ENCODE measurements at places on chromosomes 12 and 14.

- DNase-seq = no peak
Measured at GRCh38 chr12:106341086-106341877, 16.3 kb upstream of the POLR3B start.

- DNase-seq = peak; percentile 6
Measured at GRCh38 chr12:76109879-76110278, 25.4 kb upstream of the NAP1L1 start.

DNA sequence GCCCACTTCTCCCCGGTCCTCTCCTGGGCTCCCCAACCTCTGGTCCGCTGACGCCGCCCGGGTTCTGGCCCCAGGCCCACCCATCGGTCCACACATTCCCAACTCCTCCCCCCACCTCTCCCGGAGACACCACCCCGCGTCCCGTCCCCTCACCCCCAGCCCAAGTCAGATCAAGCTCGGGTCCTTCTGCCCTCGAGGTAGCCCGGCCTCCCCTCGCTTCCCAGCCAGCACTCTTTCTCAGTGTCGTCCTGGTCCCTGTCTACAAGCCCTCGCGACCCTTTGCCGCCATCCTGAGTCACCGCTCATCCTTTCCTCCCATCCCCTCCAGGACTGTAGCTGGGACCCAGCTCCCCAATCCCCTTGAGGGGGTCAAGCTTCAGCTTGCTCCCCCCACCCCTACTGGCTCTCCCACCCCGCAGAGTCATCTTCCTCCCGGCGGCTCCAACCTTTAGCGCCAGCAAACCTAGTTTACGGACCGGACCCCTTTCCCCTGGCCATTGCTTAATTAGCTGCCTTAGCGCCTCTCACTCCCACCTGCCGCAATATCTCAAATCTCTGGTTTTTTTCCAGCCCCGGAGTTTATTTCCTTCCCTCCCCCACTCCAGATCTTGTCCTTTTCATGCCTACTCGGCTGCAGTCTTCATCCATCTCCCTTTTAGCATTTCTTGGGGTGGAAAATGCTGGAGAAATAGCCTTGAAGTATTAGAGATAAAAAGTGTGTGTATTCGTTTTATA, 1.1 kb downstream of the PPP4R4 start:
- DNase-seq = no peak

- DNase-seq = no peak
Measured at GRCh38 chr12:15116086-15116485, 105.1 kb downstream of the RERG start.

- DNase-seq = no peak
Measured at GRCh38 chr14:91545946-91546716, 36.0 kb upstream of the PPP4R3A start.

GRCh38 chr12:8037046-8037663, 4.6 kb downstream of the FOXJ2 start:
- DNase-seq = no peak

GRCh38 chr12:4558171-4558570, 3.8 kb upstream of the DYRK4 start:
- no peak for DNase-seq

GRCh38 chr14:60420050-60420449, 65.8 kb downstream of the C14orf39 start:
- DNase-seq = no peak

- DNase-seq = no peak
Measured at GRCh38 chr12:52014567-52015530, 8.1 kb downstream of the TAMALIN start.

- DNase-seq = no peak
Measured at GRCh38 chr14:67955261-67955660, 135.7 kb downstream of the RAD51B start.

DNA sequence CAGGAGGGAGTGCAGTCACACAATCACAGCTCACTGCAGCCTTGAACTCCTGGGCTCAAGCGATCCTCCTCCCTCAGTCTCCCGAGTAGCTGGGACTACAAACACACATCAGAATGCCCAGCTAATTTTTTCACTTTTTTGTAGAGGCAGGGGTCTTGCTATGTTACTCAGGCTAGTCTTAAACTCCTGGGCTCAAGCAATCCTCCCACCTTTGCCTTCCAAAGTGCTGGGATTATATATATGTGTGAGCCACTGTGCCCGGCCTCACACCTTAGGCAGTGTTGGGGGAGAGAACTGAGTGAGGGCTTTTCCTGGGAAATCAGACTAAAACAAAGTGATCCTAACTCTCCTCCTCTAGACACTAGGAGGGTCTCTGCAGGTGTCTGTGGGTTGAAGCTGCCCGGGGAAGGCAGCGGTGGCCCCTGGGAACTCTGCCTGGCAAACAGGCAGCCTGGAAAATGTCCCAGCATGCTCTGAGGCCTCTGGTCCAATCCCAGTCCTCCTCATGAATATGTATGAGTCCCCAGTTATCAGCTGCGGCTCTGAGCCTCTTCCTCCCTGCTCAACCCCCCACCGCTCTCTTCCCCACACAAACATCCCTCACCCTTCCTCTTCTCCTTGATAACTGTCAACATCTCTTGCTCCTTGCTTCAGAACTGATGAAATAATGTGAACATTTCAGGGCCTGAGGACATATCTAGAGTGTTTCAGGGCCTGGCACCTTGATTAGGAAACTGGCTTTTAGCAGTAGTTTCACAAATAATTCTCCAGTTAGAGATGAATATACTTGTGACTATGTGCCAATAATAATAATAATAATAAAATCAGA, 7.9 kb upstream of the NAA25 start:
- DNase-seq = no peak

DNA sequence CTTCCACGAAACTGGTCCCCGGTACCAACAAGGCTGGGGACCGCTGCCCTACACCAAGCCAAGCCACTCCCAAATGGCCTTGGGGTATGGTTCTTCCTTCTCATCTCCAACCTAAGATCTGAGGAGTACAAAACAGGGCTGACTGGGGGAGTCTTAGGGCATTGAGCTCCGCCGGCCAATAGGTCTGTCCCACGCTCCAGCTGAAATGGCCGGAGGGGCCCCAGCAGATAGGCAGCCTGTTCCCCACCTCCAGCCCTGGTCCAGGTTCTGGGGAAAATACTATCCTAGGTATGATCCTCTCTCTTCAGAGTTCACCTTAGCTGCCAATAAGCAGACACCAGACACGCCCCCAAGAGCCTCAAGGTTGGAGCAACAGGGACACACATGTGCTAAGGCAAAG, 90.2 kb downstream of the ACTN1 start:
- no peak for DNase-seq

DNA sequence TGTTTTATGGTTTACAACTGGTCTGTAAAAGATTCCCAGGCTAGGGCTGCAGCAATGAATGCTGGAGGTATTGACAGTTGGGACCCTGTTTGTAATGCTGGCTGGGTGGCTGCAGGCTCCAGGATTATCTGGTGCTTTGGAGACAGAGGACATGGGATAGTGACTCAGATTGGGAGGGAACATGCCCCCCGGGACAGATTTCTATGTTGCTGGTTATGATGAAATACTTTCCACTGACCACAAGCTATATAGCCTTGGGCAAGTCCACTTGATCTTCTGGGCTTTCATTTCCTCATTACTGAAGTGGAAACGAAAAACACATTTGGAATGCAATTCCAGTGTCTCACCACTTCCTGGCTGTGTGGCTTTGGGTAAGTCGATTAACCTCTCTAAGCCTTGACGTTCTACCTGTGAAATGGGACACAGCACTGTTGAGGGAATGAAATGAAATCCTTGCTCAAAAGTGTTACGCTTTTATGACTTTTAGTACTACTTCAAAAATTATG, 6.3 kb upstream of the TPCN1 start:
- peak; percentile 95 for DNase-seq

DNA sequence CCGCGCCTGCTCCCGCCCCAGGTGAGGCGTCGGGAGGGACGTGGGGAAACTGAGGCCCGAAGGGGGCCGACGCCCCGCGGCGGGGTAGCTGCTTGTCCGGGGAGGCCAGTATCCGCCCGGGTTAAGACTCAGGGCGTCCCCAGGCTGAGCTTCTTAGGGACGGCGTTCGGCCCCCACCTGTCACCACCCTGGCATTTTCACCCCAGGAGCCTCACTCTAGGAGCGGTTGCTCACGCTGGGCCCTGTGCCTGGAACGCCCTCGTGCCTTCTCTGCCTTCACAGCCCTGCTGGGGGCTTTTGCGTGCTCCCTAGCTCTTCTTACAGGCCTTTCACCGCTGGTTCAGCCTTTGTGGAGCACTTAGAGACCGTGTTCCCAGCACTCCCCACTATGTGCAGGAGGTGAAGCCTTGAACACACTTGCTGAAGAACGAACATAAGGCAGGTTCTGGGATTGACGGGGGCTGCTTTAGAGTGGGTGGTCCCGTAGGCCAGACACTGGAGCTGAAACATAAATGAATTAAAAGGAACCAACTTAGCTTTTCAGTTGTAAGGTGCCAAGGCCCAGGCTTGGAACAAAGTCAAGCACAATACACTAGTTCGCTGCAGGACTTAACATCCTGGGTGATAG, 601 bp downstream of the ZNF839 start:
- peak; percentile 24 for DNase-seq

DNA sequence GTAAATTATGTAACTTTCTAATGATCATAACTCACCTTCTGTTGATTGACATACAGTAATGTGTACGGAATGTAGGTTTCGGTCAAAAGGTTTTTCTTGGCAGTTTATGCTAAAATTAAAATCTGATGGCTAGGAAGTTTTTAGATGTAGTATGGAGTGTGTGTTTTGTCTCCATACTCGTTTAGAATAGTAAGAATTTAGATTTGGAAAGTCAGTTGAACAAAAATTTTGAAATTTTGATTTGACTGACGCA, 859 bp downstream of the PALS1 start:
- no peak for DNase-seq

GRCh38 chr12:105279460-105280056, 43.6 kb upstream of the APPL2 start:
- no peak for DNase-seq

DNA sequence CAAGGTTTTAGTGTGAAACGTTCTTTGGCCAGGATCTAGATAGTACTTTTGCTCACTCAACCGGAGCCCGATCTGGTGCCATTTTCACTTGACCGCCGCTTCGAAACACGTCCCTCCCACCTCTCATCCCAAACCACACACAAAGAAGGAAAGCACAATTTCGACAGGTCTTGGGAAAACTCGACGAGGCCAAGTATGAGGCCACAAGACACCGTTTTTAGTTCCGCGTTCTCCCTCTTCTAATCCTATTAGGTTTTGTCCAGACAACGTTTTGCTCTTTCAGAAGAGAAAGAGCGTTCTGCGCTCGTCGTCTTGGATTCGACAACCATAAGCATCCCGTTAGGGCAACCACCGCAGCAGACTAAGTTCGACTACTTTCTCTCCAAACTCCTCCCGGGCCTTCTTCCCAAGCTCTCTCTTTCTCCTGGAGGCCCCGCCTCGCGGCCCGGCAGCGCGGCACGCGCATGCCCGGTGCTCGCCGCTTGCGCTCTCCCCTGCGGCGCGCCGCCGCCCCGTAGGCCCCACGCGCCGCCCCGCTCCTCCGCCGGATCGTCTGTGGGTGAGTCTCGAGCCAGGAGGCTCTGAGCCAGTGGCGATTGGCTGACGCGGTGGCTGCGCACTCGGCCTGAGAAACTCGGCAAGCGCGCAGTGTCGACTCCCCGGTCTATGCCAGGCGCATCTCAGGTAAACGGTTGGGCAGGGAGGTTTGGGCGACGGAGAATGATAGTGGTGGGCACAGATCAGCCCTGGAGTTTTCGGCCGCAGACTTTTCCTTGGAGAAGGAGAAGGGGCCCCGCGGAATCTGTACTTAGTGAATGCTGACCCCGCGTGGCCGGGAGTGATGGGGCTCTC, at the start of gene MIPOL1:
Gene MIPOL1, plus strand, starts transcription at position 517 of the 852 bp plus-strand sequence. CDS start 49,952 bp downstream, outside the sequence.
- peak; percentile 89 for DNase-seq

DNA sequence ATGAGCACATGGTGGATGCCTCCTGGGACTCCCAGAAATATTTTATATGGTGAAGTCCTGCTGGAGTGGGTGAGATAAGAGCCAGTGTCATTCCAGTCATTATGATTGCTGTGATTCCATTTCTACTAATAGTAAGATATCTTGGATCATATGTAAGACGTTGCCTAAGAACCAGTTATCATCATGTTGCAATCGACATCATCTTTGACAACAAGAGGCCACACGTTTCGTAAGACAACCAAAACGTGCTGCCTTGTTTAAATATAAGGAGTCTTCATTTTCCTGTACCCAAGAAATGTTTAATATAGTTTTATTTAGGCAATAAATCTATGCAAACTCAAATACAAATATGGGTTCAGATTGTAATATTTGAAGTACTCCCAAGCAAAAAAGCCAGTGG, 58.4 kb downstream of the SPTSSA start:
- DNase-seq = no peak

Data from mammary epithelial cell (primary cell).